ENCODE measurements at places on chromosomes 4 and X.

DNA sequence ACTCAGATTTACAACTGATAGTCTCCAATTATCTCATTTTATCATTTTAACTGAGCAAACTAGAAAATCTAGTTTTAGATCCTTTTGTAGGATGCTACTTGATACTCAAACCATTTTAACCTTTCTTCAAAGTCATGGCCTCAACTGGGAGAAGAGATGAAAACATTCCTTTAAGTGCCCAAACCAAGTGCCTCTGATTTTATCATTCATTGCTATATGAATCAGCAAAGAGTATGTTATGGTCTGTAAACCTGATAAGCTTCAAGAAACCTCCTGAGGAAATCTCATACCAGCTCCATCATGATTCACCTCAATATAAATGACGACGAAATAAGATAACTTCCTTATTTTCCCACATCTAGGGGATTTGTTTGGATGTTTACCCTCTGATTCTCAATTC lies 119.9 kb downstream of the FAM13A start:
- peak; percentile 91 for DNase-seq

DNA sequence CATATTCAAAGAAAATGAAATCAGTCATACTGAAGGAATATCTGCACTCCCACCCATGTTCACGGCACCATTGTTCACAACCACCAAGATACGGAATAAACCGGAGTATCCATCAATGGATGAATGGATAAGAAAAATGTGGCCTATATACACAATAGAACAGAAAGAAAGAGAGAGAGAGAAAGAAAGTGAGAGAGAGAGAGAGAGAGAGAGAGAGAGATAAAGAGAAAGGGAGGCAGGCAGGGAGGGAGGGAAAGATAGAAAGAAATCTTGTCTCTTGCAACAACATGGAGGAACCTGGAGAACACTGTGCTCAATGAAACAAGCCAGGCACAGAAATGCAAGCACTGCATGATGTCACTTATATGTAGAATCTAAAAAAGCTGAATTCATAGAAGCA lies 52.4 kb downstream of the ANKRD17 start:
- peak; percentile 14 for DNase-seq

- DNase-seq, result no peak
Observed at GRCh38 chr4:18961266-18961665, 939.7 kb upstream of the LCORL start.

- no peak for DNase-seq
Observed at GRCh38 chrX:15973946-15974345, 119.3 kb upstream of the AP1S2 start.

GRCh38 chrX:96372313-96373046 lies 312.2 kb upstream of the DIAPH2 start:
- DNase-seq, result peak; percentile 59

DNA sequence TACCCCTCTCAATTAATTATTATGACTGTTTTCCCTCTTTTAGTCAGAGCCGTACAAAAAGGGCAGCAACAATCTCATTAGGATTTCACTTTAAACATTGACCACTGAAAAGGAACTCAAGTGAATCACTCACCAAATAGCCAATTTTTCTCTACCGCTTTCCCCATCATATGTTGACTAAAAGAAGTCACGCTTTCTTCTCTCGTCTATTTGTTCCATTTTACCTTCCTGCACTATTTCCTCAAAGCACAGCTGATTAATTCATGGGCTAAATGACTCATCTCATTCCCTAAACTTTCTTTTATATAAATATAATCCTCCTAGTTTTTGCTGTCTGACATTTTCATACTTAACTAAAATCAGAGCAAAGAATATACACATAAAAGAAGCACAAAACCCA lies 8.2 kb downstream of the MID1 start:
- peak; percentile 65 for DNase-seq

- DNase-seq, result no peak
Observed at GRCh38 chr4:3523146-3523627, 9.0 kb downstream of the LRPAP1 start.

- DNase-seq, result no peak
Observed at GRCh38 chrX:19761554-19762295, 125.7 kb downstream of the SH3KBP1 start.

DNA sequence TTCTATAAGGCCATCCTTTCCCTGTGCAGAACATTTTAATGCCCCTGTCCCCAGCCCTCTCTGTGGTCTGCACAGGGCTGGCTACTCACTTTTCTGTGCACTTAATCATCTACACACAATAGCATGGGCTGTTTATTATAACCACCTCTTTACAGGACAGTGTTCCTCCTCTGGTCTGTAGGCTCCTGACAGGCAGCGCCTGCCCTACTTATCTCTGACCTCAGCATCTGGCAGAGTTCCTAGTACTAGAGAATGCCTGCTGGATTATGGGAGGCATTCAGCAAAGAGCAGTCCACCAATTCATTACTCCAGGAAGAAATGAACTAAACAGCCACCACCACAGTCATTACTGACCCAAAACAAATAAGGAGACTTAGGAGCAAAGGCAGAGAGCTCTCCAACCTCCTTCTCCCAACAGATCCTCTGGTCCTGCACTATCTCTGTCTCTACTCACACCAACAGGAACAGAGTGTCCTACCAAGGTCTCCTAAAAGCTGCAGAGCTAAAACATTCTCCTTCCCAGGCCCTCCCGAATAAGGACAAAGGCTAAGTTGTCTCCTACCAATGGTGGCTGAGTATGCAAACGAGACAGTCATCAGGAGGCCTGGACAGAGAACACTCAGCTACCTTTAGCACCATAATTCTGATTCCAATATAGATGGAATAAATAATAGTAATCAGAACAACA lies 279.2 kb downstream of the QDPR start:
- peak; percentile 25 for DNase-seq

DNA sequence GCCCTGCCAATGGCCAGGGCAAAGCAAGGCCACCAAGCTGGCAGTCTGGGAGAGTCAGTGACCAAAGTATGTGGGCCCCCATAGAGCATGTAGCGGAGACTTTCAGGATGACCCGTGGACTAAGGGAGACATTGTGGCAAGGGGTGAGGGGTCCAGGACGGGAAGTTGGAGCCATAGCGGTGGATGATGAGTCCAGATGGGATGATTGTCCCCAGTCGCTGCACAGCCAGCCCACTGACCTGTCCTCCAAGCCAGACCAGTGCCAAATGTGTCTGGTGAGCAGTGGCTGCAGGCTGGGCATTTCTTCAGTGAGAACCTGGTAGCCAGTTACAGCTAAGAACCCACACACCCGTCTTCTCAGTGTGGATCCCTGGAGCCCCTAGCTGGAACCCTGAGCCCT lies 34.3 kb downstream of the ZNF185 start:
- no peak for DNase-seq

- DNase-seq, result peak; percentile 8
Observed at GRCh38 chr4:96473246-96473645, 633.4 kb downstream of the PDHA2 start.

DNA sequence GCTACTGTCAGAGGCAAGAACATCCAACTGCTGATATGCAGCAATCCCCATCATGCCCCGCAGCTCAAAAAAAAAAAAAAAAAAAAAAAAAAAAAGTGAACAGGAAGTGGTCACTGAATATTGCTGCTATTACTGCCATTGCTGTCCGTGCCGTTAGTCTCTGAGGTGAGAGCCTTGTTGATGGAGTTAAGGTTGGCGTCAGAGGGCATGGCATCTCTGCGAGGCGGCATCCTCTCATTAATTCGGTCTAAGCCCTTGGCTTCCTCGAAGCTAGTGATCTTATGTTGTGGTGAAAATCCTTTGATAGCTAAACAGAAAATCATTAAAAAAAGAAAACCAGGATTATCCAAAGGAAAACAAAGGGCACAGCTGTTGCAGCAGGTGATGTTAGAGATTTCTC lies 321.6 kb downstream of the PPP3CA start:
- DNase-seq, result no peak

GRCh38 chrX:8484360-8484949 lies 19.8 kb downstream of the VCX3B start:
- no peak for DNase-seq

GRCh38 chr4:86482306-86483172 lies 111.6 kb upstream of the PTPN13 start:
- no peak for DNase-seq

GRCh38 chr4:86778175-86778574 lies 71.0 kb downstream of the SLC10A6 start:
- DNase-seq, result peak; percentile 1

GRCh38 chr4:139454111-139455045 lies at the start of gene RAB33B:
TSS of gene RAB33B (plus strand) at chr4:139454121. CDS start at chr4:139454196, 75 bp downstream.
- DNase-seq, result no peak

DNA sequence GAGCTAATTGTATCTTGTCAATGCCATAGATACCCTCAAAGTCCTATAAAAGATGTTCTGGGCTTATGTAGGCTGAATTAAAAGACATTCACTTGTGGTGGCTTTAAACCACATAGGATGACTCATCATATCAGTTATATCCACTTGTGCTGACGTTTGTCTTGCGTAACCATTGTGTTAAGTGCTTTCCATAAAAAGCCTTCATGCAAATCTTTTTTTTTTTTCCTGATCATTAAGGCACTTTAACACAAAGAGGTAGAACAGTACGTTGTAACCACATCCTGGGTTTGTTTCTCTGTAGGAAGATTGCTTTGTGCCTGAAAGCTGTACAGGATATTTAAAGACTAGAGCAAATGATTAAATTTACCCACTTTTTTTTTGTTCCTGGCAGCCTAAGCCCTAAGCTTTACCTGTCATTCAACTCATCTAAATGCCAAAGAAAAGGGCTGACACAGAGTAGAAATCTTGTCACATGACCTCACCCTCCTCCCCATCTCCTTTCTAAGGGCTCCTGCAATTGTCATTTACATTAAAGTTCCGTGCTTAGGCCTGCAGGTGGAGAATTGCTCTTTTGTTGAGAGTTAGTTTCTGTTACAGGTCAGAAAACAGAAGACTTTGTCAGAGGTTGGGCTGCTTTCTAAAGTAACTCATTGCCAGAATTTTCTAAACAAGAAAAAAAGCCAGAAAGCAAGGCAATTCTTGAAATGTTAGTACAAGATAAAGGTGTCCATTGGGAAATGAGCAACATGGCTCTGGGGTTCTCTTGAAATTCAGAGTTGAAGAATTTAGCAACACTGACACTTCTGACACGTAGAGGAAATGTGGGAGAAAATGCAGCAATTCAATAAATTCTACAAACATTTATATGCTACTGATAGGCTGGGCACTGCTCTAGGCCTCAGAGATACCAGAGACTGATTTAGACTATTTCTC lies 555.6 kb downstream of the PPARGC1A start:
- DNase-seq, result peak; percentile 84

- DNase-seq, result no peak
Observed at GRCh38 chr4:104424475-104424941, 70.2 kb downstream of the CXXC4 start.

DNA sequence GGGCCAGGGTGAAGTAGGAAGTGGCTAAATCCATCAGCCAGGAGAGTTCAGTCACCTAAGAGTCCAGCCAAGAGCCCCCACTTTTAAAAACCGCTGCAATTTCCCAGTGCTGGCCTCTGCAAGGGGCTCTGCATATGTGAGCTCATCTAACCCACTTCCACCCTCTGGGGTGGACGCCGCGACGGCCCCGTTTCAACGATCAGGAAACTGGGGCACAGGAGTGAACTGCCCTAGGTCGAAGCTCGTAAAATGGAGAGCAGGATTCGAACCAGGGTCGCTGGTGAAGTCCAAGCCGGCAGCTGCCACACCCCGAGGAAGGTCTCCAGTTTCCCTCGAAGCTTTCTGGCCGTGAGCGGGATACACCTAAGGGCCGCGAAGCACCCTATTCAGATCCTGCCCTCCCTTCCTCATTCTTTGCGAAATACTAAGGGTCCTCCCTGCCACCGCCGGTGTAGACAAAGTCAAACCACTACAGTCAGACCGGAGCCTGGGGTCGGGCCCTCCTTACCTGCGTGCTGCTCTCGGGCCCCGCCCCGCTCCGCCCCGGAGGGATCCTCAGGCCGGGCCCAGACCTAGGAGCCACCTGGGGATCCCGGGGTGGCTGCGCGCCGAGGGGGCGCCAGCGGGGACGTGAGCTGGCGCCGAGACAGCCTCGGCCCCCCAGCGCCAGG lies 446 bp downstream of the EVC2 start:
- DNase-seq, result no peak

GRCh38 chr4:145775406-145775805 lies 95.5 kb downstream of the C4orf51 start:
- no peak for DNase-seq

GRCh38 chrX:51893931-51894696 lies 691 bp downstream of the MAGED1 start:
- DNase-seq, result peak; percentile 12

GRCh38 chr4:43133566-43133965 lies 241.1 kb downstream of the GRXCR1 start:
- no peak for DNase-seq

- peak; percentile 37 for DNase-seq
Observed at GRCh38 chrX:35166023-35166422, 223.4 kb downstream of the FAM47B start.

DNA sequence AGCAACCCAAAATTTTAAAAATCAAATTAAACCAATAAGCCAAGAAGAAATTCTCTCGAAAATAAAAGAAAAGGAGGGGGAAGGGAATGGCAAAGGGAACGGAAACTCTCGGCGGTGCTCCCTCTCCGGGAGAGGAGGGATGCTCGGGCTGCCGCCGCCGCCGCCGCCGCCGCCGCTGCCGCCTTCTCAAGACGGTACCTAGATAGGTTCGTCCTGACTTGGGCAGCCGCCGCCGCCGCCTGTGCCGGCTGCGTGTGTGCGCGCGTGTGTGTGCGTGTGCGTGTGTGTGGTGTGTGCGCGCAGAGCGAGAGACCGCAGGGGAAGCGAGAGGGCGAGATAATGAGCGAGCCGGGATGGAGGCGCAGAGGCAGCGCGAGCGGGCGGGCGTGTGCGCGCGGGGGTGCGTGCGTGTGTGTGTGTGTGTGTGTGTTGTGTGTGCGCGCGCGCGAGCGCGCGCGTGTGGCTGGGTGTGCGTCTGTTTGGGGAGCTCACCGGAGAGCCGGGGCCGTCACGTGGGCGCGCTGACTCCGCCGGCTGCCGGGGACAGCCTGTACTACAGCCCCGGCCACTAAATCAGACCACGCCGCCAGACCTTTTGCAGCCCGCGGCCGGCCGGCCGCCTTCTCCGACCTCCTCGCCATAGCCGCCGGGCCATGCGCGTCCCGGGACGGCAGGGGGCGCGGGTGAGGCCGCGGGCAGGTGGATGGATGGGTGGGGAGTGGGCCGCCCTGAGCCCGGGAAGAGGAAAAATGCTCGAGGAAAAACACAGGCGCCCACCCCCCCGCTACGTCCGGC lies 111.6 kb downstream of the DHX15 start:
- peak; percentile 68 for DNase-seq

DNA sequence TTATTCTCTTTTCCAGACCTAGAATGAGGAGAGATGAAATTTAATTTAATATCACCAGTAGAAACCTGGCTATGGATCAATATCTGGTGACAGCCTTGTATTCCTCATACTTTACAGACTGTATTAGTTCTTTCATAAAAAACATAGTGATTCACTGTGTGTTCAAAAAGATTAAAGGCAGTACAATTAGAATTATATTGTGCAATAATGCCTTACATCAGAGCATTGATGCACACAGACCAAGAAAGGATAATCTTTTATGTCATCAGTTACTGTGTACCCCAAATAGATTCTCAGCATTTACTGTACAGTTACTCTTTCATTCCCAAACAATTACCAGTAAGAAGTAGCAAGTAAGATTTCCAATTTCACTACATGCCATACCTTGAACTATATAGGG lies 260.5 kb upstream of the ANXA10 start:
- peak; percentile 44 for DNase-seq
